ENCODE measurements at places on chromosomes 11 and 22. TPM values are rescaled to one million over a fixed set of nuclear protein-coding genes. Genes with fewer than 3 reads are reported as not detected.

The DLG2 gene
- total RNA-seq, result 4.2 TPM

The FOLR2 gene
- total RNA-seq, result not detected

The EXPH5 gene
- 0.85 TPM for total RNA-seq

The CCDC87 gene
- 2.0 TPM for total RNA-seq

The DERL3 gene
- 1.0 TPM for total RNA-seq

The UPK2 gene
- total RNA-seq, result 0.92 TPM

The DBX1 gene
- not detected for total RNA-seq

DNA sequence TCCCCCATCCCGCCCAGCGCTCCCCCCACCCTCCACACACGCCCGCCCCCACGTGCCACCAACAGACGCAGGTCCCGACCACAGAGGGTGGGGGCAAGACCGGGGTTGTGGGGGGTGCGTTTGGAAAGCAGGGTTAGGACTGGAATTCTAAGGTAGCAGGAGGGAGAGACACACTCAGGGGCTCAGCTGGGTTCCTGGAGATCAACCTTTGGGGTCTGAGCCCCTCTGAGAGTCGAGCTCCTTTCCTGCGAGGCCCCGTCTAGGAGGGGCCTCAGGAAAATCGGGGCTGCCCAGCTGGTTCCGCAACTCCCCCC is 429 bp downstream of the PGGHG start:
- no peak for DNase-seq

GRCh38 chr22:40352763-40353162 is 6.5 kb downstream of the ADSL start:
- no peak for DNase-seq

- no peak for DNase-seq
Measured at GRCh38 chr11:34143048-34143447, 37.6 kb downstream of the NAT10 start.

DNA sequence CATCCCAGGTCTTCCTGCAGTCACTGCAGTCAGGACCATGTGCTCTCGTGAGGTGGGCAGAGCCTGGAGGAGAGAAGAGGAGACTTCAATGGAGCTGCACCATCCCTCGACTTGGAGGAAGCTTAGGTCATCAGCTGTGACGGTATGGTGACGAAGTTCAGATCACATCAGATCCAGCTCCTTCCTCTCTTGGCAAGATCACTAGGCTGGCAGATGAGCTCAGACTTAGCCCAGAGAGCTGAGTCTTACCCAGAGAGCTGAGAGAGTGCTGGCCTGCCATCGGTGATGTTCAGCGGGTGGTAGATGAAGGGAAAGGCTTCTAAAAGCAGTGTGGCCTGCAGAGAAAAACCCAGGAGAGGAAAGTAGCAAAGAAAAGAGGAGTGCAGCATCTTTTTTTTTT is 1.8 kb upstream of the SLC15A3 start:
- DNase-seq, result no peak
